Karpas-422 (cell line): ENCODE measurements at places on chromosomes 2 and 18. TPM values are rescaled to one million over a fixed set of nuclear protein-coding genes. Genes with fewer than 3 reads are reported as not detected.

CAVIN2 gene
- 2.7 and 3.1 TPM in 2 replicates for total RNA-seq

HES6 gene
- total RNA-seq = 3.3 and 25.8 TPM in 2 replicates

GRCh38 chr2:151097128-151097527 lies 164.5 kb downstream of the RBM43 start:
- no peak for DNase-seq

DNA sequence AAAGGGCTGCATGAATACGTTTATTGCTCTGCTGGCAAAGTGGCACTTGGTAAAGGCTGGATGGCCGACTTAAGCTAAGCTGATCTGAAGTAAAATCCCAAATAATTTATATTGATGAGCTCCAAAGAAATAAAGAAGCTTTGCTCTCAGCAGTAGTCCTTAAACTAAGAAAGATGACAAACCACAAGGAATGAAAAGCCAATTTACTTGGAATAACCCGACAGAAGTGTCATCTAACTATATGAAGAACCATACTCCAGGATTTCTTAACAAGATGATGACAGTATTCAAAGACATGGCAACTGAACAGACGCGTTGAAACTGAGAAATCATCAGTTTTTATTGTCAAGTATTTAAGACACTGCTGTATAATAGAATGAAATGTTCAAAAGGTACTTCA lies 294.1 kb downstream of the PDE11A start:
- DNase-seq = no peak
